Head of caudate nucleus (tissue), 42 donors: ENCODE measurements at places on chromosomes 2 and 18.

GRCh38 chr18:8176554-8176953, 432.7 kb upstream of the RAB12 start:
- no peak for DNase-seq

- no peak for DNase-seq
Measured at GRCh38 chr2:118697781-118698180, 149.7 kb downstream of the EN1 start.

DNA sequence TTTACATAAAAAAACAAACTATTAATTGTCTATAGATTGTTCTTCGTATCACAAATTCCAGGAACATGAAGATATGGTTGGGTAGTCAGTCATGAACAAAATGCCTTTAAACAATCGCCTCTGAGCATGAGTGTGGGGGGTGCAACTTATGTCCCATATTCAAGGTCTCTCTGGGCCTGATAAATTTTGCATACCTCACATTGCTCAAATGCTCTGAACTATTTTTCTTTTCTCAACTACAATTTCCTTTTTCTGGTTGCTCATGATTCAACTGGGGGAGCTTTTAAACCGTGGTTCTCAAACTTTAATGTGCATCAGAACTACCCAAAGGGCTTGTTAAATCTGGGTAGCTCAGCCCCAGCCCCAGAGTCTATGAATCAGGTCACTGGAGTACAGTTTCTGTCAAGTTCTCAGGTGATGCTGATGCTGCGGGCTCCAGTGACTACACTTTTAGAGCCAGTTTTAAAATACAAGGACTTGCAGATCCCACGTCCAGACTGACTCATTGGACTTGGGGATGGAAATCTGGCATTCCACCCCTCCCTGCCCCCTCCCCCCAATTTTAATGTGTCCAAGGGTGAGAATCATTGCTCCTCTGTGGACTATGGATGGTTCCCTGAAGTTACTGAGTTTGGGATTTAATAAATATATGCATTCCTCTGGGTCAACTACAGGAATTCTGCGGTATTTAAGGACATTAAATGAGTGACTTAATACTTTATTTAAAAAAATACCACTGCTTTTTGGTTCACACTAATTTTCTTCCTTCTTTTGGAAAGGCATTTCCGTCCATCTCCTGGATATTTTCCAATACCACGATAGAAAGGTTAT, 1.5 kb upstream of the GPD2 start:
- no peak for DNase-seq

- DNase-seq: no peak
Measured at GRCh38 chr18:1104181-1104881, 199.7 kb downstream of the ADCYAP1 start.

- DNase-seq: no peak
Measured at GRCh38 chr2:38465789-38466127, 88.7 kb upstream of the ATL2 start.
